ENCODE measurements at places on chromosomes 11 and 22.

DNA sequence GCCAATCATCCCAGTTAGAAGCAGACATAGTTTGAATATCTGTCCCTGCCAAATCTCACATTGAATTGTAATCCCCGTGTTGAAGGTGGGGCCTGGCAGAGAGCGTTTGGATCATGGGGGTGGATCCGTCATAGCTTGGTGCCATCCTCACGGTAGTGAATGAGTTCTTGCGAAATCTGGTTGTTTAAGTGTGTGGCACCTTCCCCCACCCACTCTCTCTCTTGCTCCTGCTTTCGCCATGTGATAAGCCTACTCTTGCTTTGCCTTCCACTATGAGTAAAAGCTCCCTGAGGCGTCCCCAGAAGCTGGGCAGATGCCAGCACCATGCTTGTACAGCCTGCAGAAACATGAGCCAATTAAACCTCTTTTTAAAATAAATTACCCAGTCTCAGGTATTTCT is 5.0 kb upstream of the CCDC81 start:
- DNase-seq: no peak

DNA sequence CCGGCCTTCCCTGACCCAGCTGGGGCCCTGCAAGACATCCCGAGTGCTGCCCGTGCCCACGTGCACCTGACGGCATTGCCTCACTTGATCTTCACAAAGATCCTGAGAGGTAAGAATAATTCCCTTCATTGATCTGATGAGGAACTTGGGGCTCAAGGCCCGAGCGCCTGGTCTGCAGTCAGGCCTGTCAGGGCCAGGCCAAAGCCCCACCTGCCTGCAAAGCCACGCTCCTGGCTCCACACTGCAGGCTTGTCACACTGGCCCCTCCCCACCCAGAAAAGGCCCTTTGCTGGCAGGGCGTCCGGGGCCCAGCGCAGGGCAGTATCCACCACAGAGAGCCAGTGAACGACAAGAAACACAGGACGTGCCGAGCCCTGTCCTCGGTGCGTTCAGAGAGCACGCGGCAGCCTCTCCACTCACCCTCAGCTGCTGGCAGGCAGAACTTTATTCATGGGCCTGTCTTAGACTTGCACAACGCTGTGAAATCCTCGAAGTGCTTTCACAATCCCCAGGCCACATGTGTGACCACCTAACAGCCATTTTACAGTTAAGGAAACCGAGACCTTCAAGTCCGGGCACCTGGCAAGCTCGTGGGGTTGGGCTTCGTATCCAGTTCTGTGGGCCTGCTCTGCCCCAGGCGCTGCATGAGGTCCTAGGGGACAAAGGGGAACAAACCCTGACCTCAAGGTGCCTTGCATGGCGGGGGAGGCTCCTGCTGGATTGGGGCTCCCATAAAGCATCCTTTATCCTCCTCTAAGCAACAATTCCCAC is 14.8 kb downstream of the KIAA0930 start:
- DNase-seq: no peak

DNA sequence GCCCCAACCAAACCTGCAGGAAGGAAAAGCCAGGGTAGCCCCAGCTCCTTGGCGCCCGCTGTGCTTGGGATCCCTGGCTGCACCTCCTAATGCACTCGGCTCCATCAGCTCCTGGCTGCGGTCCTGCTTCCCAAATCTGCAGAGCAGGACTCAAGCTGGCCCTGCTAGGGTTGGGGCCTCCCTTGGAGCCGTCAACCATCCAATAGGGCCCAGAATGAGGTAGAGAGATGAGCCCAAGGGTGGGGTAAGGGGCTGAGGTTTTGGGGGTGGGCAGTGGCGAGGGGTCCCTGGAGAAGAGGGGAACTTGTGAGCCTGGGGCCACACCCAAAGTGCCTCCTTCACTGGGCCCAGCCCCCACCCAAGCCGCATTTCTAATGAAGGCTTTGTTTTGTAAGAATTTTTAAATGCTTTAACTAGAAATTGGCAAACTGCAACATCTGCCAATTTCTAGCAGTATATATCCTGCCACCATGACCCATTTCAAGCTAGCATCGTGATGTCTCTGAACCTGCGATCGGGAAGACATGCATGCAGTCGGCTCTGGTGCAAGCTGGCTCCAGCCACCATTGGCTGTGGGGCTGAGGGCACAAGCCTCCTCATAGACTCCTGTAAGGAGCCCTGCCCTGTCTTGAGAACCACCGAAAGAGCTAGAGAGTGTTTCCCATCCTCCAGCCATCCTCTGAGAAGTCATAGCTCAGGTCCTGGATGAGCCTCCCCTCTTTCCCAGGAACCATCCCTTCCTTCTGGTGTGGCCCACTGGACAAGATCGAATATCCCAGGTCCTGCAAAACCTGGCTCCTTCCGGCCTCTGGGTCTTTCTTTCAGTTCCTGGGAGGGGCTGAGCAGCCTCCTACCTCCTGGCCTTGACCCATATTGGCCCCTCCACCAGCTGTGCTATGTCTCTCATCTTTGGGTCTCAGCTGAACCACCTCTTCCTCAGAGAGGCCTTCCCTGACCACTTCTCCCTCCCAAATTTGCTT is 15.5 kb downstream of the C1QTNF6 start:
- no peak for DNase-seq

DNA sequence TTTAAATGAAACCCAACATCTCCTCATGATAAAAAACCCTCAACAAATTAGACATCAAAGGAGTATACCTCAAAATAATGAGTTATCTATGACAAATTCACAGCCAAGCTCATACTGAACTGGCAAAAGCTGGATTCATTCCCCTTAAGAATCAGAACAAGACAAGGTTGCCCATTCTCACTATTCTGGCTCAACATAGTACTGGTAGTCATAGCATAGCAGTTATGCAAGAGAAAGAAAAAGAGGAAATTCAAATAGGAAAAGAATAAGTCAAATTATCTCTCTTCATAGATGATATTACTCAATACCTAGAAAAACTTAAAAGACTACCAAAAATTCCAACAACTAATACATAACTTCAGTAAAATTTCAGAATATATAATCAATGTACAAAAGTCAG is 29.4 kb upstream of the XKR3 start:
- DNase-seq: no peak

DNA sequence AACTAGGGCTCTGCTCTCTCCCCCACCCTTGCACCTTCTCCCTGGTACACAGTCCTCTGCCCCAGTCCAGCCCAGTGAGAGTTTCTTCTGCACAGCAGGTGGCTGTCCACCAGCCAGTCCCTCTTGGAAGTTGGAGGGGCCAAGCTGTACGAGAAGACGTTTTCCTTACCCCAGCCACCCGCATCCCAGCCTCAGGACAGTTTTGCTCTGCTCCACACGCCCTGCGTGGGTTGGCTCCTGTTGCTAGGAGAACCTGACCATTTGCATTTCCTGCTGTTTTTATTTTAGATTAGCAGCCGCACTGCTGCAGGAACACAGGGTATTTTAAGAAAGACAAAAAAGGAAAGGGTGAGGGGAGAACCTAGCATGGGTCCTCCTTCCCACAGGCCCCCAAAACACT is 17.6 kb upstream of the NRGN start:
- DNase-seq: no peak

- DNase-seq: no peak
Measured at GRCh38 chr22:50269573-50269969, 609 bp downstream of the MAPK11 start.

- DNase-seq: no peak
Measured at GRCh38 chr11:81700076-81700475, 1033.6 kb downstream of the FAM181B start.

DNA sequence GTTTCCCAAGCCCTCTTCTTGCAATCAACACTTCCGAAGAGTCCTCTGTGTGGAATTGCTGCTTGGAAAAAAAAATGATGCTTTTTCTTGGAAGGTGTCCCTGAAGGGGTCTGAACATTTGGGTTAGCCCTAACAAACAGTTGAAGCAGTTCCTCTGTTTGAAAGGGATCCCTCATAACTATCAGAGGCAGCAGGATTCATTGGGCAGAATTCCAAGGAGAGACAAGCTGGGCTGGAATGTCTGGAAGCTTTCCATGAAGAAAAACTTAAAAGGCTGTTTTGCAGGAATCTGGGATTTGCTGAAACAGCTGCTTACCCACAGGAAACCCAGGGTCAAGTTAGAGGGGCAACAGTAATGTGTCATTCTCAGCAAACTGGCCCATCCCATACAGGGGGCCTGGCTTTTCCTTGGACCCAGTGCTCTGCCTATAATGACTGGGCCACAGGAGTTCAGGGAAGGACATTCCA is 3.1 kb downstream of the CSNK2A3 start:
- DNase-seq: no peak

GRCh38 chr11:19660076-19660475 is 52.6 kb upstream of the NAV2 start:
- DNase-seq: no peak

DNA sequence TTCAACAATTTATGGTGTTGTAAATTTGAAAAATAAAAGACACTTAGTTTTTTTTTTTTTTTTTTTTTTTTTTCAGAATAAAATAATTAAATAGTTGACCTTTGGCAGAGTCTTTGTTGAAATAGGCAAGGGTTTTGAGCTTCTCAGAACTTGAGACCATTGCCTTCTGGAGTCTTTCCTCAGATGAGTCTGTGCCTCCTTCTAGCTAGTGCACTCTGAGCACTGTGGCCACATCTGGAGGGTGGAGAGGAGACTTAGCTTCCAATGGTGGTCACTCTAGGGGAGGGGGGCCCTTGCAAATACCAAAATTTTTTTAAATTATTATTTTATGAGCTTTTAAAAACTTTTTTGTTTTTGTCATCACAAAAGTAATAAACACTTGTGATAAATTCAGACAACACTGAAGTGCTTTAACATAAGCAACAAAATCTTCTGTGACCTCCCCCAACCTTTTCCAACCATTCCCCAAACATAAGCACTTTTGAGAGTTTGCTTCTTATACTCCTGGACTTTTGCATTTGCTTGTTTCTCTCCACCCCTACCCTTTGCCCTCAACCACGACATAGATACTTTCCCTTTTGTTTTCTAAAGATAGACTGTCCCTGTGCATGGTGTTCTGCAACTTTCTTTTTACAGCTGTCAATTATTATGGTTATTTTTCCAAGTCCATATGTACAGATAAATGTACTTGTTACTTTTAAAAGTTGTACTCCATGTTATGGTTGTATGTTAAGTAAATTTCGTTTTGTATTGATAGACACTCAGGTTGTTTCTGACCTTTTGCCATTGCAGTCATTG is 41.1 kb downstream of the BMAL1 start:
- DNase-seq: no peak

- no peak for DNase-seq
Measured at GRCh38 chr11:69860244-69860643, 41.0 kb upstream of the FGF3 start.

DNA sequence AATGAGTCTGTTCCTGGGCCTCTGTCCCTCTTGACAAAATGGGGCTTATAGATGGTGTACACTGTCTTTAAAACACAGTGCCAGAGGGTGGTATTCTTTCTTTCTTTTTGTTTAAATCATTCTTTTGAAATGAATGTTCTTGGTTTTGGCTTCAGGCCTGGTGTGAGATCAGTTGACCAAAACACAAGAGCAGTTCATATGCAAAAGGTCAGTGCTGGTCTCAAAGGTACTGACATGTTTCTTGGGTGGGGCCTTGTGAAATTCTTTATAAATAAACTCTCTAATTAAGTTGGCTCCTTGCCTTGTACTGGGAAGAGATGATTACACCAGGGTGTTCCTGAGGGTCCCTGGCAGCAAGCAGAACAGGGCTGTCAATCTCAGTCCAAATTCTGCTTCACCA is 110.0 kb downstream of the FBXO7 start:
- no peak for DNase-seq

DNA sequence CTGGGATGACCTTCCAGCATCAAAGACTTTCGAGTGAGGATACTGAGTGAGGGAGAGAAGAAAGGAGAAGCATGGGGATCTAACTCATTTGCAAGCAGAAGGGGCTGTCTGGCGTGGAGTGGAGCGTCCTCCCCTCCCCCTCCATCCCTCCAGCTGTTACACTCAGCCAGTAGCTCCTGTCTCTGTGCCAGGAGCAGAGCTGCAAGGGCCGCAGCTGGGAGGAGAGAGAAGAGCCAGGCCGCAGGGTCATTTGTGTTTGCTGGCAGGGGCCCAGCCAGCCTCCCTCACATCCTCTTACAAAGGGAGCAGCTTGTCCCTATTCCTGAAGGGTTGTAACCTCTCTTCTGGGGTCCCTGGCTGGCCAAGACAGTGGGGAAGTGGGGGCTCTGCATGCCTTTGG is 57.9 kb downstream of the NECTIN1 start:
- DNase-seq: no peak

- no peak for DNase-seq
Measured at GRCh38 chr11:3916962-3917361, 61.5 kb downstream of the STIM1 start.

GRCh38 chr11:27294654-27295053 is 68.4 kb downstream of the CCDC34 start:
- no peak for DNase-seq

Measured in stimulated activated CD4-positive, alpha-beta T cell treated with anti-CD3 and anti-CD28 coated beads, Interleukin-15, amount 100 ng/mL, for 1 hour (primary cell).